ENCODE measurements at places on chromosomes 4 and X.

- no peak for DNase-seq
Observed at GRCh38 chr4:107616838-107617389, 103.1 kb downstream of the PAPSS1 start.

- no peak for DNase-seq
Observed at GRCh38 chr4:122500852-122501501, 44.5 kb upstream of the IL2 start.

GRCh38 chrX:84724576-84724975, 222.3 kb upstream of the HDX start:
- no peak for DNase-seq

DNA sequence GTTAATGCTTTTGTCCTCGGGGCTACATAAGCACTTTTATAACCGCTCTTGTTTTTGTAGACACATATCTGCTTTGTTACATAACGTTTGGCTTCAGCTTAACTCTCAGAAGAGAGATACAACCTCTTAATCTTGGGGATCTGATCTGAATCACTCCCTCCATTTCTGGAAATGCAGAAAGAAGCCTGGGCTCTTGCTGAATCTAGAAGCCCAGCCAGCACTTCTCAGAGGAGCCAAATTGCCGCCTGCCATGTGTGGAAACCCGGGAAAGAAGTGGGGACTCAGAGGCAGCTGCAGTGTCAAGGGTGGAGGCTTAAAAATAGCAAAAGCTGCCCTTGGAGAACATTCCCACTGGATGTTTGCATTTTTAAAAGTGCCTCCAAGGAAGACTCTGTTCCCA, 69.3 kb upstream of the LDB2 start:
- no peak for DNase-seq

DNA sequence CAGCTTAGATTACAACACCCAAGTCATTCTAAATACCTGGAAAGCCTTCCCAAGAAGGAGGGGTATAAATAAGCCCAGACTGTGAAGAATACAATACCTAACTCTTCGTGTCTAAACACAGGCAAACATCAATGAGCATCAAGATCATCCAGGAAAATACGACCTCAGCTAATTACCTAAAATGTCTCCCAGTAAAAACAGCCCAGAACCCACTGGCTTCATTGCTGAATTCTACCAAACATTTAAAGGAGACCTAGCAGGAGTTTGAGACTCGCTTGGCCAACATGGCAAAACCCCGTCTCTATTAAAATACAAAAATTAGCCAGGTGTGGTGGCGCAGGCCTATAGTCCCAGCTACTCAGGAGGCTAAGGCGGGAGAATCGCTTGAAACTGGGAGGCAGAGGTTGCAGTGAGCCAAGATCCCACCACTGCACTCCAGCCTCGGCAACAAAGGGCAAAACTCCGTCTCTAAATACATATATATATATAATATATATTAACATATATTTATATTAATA, 19.1 kb upstream of the HSFX4 start:
- no peak for DNase-seq

DNA sequence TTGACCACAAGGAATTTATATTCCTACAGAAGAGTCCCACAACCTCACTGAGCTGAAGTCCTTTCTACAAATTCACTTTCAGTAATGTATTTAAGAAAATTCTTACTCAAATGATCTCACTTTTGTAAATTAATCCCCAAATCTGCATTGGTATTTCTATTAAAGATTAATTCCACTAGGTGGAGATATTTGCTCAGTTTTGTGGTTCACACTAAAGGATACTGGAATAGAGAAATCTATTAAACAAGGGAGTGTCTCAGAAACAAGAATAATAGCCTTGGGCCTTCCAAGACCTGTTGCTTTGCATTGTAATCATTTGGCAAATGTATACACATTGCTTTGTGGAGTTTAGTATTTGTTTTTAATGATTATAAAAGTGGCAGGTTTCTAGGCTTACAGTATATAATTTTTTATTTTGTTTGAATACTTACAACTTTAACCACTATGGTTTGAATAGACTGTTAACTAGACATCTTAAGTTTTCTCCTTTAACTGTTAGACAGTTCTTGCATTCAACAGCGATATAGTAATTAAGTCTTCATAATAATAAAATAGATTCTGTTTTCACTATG, 25.9 kb downstream of the CFAP299 start:
- peak; percentile 13 for DNase-seq

GRCh38 chrX:66638591-66639500, at the start of gene EDA2R:
Gene EDA2R (minus strand): TSS chrX:66639078. CDS start chrX:66616020, 23,058 bp downstream.
- DNase-seq = peak; percentile 65

GRCh38 chrX:805103-805670, 174.6 kb downstream of the SHOX start:
- no peak for DNase-seq

- no peak for DNase-seq
Observed at GRCh38 chr4:147513091-147513490, 32.2 kb downstream of the EDNRA start.

DNA sequence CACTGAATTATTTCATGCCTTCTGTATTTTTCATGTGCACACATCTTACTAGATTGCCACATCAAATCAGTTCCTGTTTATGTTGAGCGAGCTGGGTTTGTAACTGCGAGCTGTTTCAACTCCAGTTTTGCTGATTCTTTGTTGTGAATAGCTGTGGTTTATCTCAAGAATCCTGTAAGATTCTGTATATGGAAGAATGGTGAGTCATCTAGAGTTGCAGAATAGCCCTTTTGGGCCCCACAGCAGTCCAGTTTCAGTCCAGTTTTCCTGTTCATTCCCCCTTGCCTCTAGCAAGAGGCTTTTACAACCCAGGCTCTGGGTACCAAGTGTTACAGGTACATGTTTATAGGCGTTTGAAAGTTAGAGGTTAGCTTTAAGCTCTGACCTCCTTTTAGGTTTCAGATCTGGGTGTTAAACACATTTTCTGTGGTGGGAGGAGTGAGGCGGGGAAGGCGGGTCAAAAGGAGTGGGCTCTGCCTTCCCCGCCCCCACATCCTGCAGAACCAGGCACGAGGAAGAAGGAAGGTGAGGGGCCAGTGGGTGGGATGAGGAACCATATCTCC, 32.7 kb downstream of the TBC1D14 start:
- DNase-seq = no peak

GRCh38 chr4:95510877-95511276, 37.9 kb downstream of the UNC5C start:
- no peak for DNase-seq

- DNase-seq = no peak
Observed at GRCh38 chr4:149766135-149766534, 49.5 kb downstream of the IQCM start.

GRCh38 chr4:147480891-147481576, at the start of gene EDNRA:
Gene EDNRA (plus strand): TSS chr4:147481097. CDS start chr4:147485682, 4,585 bp downstream.
- no peak for DNase-seq

GRCh38 chr4:174156239-174156826, 127.1 kb downstream of the FBXO8 start:
- peak; percentile 46 for DNase-seq

GRCh38 chrX:18702362-18703195, 4.9 kb upstream of the PPEF1 start:
- no peak for DNase-seq

DNA sequence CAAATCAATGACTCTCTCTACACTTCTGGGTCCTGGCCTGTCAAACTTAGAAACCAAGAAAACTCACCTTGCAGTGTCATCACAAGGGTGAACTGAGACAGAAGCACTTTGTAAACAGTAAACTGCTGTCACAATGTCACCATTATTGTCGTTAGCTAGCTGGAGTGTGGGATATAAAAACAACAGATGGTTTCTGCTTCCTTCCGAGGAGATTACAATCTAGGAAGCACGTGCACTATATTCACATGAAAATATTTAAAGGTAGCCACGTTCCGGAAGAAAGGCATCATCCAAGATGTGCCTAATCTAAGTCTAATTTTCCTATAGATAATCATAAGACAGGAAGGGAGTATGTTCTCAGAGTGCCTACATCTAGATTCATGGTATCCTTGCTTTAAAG, 64.7 kb upstream of the ACSL1 start:
- DNase-seq = no peak

- no peak for DNase-seq
Observed at GRCh38 chr4:184450743-184451535, 23.4 kb downstream of the IRF2 start.

DNA sequence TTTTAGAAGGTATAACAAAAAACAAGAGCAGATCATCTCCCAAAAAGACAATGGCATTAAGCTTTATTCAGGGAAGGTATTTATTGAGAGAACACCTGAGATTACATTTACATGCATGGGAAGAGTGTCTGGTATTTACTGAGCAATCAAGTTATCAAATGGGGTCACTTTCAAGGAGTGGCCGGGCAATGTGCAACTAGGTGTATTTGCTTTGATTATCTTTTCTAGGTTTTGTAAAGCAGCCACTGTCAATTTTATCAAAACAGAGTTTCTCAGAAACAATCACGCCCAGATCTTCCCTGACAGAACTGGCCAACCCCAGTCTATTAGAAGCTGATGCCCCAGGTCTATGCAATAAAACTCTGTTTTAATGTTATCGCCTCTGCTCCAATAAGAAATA, 169.5 kb downstream of the GLRA2 start:
- DNase-seq = no peak

DNA sequence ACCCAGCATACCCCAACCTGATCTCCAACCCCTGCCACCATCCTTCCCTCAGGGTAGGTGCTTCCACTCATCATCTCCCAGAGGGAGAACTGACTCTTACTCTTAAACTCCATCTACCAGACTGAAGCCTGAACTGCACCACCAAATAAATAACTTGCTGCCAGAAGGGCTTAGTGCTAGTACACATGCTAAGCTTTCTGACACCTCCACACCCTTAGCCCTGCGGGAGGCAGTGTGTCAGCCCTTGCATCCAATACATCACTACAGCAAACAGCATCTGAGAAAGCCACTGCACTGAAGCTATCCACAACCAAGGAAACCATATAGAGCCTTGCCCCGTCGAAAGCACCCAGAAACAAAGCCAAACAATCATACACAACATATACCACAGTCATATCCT, 68.6 kb upstream of the MCF2 start:
- DNase-seq = no peak

GRCh38 chr4:172997856-172998255, 170.8 kb upstream of the GALNT7 start:
- DNase-seq = no peak

- no peak for DNase-seq
Observed at GRCh38 chrX:16839852-16840460, 30.2 kb downstream of the RBBP7 start.

DNA sequence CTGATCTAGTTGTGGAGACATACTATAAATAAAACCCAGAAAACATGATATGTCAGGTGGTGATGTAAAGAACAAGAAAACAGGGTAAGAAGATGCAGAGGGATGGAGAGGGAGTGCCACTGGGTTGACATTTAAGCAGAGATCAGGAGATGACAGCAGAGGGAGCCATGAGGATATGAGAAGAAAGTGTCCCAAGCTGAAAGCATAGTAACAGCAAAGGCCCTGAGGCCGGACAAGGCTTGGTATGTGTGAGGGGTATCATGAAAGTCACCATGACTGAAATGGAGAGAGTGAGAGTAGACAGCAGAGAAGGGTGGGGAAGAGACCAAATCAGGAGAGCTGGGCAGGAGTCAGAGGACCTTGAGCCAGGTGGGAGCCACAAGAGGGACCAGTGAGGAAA, 3.4 kb downstream of the GPKOW start:
- no peak for DNase-seq

- DNase-seq = no peak
Observed at GRCh38 chr4:144504883-144505282, 141.1 kb upstream of the HHIP start.

- DNase-seq = no peak
Observed at GRCh38 chr4:105472871-105473323, 965 bp downstream of the PPA2 start.

GRCh38 chr4:96887857-96888256, 1048.0 kb downstream of the PDHA2 start:
- no peak for DNase-seq

DNA sequence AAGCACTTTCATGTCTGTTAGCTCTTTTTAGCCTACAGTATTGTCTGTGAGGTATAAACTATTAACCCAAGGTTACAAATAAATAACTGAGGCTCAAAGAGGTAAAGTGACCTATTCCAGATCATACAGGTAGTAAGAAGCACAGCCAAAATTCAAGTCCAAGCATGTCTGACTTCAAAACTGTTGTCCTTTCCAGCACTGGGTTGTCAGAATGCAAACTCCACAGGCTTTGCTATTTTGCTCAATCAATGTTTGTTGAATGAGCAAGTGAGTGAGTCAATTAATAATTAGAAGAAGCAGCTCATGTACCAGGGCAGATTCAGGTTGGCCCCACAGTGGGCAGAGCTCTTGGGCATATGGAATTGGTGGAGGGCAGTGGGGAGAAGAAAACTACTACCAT, 134.1 kb upstream of the ARHGEF9 start:
- DNase-seq = no peak

- DNase-seq = no peak
Observed at GRCh38 chrX:48076343-48076742, 4.9 kb upstream of the ZNF630 start.

- DNase-seq = no peak
Observed at GRCh38 chr4:37815591-37815990, 10.9 kb upstream of the PGM2 start.

GRCh38 chrX:136909706-136910564, 29.4 kb upstream of the RBMX start:
- DNase-seq = peak; percentile 6

DNA sequence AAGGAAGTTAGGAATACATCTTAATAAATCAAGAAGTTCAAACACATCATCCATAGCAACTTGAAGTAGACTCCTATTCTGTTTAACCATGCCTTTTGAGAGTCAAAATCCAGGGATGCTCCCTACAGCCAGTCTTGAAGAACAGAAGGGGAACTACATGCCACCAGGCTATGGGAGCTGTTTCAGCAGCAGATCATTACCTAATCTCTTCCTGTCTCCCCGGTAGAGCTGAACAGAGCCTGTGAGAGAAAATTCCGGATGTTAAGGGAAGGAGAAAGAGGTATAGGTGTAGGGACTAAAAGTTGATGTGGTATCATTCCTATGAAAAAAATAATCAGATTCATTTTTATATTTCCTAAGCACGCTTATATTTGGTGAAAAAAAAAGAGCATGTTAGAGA, 352.2 kb downstream of the SPRY1 start:
- no peak for DNase-seq

DNA sequence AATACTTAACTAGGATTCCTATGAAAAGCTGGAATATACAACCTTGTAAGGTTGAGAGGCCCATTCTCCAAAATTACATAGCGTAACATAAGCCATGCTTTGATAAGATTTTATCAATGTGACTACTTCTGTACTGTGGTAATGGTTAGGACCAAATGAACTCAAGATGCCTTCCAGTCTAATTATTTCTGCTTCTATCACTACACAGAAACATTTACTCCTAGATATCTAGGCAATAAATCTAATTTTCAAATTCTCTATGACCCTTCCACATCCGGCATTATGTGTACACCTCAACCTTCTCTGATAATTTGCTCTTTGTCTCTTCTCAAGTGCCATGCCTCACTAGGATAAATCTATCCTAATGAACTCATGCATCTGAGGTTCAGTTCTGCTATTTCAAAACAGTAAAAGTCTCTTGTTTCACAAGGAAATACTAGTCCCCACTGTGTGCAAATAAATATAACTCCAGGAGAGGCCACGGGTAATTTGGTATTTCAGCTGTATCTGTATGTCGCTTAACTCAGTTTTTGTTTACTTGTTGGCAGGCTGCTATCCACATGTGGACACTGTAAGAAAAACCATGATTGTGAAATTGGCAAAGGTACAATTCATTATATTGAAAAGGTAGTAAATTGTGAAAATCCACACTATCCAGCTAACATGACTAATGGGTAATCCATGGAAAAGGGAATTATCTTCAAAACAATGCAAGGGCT, 93.3 kb downstream of the PRDM5 start:
- no peak for DNase-seq

- no peak for DNase-seq
Observed at GRCh38 chr4:56844802-56845580, 23.5 kb upstream of the SPINK2 start.

All from SHP77 treated with DMSO at 0.1 percent for 48 hours (cell line).